ENCODE measurements at places on chromosomes 3 and 15.

DNA sequence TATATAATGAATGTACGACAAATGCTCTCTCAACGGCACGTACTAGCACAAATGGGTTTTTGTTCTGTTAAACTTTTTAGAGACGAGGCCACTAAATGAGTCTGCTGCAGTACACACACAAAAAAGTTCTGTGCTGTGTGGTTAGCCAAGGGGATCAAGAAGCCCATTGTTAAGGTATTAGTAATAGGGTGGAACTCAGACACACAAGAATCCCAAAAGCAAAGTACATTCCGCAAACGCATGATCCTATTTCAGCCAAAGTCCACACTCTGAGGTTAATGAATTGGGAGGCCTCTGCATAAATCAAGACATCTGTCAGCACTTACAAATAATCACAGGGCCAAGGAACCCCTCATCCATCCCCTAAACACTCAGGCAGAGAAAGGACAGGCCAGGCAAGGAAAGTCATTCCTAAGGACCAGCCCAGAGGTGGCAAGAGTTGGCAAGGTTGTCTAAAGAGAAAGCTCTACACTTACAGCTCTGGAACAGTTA lies 12.1 kb downstream of the OSBPL10 start:
- no peak for DNase-seq

GRCh38 chr3:27200721-27201489 lies 168.3 kb downstream of the NEK10 start:
- no peak for DNase-seq

DNA sequence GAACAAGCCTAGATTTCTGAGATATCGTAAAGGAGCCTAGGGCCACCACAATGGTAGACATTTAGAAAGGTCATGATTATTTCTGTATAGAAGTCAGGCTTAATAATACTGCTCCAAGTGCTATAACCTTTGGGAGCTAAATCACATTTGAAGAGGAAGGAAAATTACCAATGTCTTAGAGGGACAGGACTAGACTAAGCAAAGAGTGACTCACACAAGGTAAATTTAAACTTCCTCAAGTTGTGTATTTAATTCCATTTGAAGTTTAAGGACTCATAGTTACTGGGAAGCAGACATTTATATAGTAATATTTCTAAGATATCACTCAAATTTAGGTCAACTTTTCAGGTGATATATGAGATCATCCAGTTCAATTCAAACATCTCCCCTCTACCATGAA lies 227.6 kb upstream of the MME start:
- no peak for DNase-seq

DNA sequence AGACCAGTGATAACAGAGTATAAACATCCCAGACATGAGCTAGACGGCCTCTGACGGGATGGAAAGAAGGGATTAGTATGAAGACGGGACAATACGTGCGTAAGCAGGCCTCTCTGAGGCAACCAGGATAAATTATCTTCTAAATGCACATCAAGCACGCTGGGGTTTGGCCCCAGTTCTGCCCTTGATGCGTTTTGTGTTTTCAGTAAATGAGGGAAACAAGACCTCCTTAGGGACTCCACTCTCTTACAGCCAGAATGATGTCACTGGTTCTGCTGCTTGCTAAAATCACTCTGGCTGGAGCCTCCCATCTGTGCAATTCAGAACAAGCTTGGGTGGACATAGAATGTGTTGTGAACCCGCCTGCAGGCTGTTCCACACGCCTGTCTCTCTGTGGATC lies 156.0 kb upstream of the MCTP2 start:
- DNase-seq = no peak

DNA sequence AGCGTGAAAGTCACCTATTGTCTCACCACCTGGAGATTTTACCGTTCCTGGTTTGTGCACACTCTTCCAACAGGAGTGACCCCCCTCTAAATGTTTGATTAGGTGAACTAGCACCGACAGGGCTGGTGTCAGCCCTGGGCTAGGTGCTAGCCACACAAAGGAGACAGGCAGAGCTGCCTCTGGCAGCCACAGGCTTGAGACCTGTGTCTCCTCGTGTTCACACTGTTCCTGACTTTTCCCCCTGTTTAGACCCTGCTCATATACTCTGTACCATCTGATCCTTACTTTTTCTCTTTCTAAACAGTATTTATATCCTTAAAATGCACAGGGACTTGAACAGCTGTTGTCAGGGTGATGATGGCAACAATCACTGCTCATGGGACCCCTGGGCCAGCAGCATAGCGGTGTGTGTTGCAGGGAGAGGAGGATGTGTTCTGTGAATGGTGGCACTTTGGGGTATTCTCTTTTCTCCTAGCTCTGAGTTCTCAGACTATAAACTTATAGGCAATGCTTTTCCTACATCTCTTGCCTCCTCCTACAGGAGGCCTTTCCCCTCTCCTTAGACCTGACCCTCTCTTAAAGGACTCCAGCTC lies 5.5 kb downstream of the CD80 start:
- no peak for DNase-seq

GRCh38 chr3:130565224-130565623 lies 48.2 kb downstream of the COL6A6 start:
- no peak for DNase-seq

GRCh38 chr3:31903686-31904431 lies 77.2 kb downstream of the OSBPL10 start:
- DNase-seq = no peak

DNA sequence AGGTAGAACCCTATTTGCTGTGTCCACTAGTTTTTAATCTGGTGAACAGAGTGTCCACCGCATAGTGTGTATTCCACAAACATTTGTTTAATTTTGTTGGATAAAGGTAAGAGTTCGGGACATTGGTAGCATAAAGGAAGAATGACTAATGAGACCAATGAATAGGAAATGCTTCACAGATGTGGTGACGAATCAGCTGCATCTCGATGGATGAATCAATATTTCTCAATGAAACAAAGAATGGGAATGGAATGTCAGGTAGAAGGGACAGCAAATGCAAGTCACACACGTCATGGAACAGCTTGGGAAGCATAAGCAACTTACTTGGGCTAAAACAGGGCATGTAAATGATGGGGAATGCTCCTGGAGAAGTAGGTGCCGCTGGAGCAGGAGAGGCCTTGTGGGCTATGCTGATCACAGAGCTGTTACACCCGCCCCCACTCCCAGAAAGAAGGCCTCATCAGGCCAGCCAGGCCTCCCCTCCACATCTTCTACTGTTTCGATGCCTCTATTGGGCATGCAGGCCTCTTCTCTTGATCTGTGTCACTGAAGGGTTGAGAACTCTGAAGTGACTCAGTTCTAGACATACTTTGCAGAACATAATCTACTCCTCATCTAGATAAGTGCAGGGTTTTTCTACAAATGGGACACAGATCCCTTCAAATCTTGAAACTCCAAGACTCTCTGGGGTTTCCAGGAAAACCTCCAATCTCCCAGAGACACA lies 120.0 kb upstream of the GADL1 start:
- no peak for DNase-seq

- DNase-seq = peak; percentile 32
These were observed 1.9 kb upstream of the VWA5B2 start for GRCh38 chr3:184227481-184227935.

DNA sequence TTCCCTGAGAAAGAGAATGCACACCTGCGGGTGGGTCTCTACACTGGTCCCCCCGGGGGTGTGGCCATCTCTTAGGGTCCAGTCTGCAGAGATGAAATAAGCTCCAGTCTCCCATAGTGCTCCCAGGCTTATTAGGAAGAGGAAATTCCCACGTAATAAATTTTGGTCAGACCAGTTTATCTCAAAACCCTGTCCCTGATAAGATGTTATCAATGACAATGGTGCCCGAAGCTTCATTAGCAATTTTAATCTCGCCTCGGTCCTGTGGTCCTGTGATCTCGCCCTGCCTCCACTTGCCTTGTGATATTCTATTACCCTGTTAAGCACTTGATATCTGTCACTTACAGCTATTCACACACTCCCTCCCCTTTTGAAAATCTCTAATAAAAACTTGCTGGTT lies 46.8 kb downstream of the OR5H15 start:
- DNase-seq = no peak

DNA sequence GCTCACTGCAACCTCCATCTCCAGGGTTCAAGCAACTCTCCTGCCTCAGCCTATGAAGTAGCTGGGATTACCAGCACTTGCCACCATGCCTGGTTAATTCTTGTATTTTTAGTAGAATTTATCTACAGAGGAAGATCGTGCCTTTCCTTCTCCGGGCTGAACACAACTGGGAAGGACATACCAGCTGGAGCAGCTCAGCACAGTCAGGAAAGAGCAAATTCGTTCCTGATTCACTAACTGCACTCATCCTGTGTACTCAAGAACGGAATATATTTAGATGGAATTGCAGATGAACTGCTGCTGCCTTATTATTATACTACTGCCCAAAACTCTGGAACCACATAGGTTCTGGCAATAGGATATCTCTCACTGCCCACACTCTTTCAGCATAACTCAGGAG lies 27.1 kb upstream of the P4HTM start:
- no peak for DNase-seq

DNA sequence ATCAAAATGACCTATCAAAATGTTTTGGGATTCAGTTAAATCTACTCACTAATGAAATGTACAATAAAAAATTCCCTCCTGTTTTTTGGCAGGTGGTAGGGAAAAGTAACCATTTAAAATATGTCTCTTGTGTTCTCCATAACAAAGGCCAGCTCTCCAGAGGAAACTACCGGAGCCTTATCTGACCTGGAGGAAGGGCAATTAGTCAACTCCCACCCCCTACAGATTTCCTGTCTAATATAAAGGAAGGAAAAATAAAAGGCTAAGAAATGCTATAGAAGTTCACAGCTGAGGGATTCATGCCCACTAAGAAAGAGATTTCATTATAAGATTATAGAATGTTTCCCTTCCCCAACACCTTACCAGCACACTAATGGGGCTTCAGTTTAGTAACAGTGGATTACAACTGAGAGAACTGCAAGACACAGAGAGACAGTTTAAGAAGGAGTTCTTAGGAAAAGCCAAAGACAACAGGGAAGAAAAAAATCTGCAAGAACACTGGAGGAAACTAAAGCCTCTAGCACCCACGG lies 376.5 kb upstream of the KCNMB2 start:
- DNase-seq = no peak

DNA sequence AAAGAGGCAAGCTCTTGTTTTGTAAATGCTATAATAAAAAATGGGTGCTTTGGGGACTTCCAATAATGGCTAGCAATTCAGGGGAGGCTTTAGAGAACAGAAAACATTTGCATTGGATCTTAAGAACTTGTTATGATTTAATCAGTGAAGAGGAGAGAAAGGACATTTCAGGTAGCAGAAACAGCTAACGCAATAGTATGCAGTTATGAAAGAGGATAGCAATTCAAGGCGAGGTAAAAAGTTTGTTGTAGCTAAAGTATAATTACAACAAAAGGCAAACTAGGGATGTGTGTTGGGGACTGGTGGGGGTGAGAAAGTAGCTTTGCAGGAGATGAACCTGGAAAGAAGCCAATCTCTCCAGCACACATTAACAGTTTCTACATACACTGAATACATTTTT lies 558.7 kb upstream of the SEMA6D start:
- DNase-seq = no peak

GRCh38 chr15:60480888-60481287 lies 1.9 kb upstream of the ICE2 start:
- DNase-seq = no peak

GRCh38 chr15:97960364-97961066 lies at the start of gene ARRDC4:
TSS of gene ARRDC4 (plus strand) at chr15:97960703. CDS start at chr15:97960862, 159 bp downstream.
- DNase-seq = peak; percentile 97

GRCh38 chr3:4754180-4755086 lies 224.8 kb upstream of the BHLHE40 start:
- no peak for DNase-seq

DNA sequence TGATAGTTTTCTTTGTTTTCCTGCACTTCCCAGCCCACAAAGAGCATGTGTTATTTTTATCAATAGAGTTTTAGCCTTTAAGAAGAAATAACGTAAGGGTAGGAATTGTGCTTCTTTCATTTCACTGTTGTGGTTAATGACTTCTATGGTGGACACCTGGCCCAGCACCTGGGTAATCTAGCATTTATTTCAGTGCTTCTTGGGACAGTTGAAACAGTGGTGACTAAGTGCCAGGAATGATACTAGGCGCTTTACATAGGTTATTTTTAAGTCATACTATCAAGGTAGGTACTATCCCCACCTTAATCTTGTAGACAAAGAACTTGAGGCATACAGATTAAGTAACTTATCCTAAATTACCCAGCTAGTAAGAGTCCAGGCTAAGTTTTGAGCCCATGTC lies 243.8 kb downstream of the SOX2 start:
- no peak for DNase-seq

DNA sequence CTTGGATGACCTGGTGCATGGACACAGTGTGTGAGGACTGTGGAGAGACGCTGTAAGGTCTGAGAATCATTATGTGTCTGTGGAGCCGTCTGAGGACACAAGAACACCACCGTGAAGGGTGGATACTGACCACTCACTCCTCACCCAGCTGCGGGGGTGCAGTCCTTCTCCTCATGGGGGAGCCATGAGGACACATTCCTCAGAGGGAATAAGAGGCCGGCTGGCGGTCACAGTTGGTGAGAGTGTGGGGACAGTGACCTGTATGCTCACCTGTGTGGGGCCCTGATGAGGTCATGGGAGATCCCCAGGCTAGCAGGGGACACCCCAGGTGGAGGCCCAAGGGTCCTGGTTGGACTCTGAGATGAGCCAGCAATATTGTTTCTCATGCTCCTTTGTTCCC lies 2.5 kb upstream of the TRPM1 start:
- no peak for DNase-seq

DNA sequence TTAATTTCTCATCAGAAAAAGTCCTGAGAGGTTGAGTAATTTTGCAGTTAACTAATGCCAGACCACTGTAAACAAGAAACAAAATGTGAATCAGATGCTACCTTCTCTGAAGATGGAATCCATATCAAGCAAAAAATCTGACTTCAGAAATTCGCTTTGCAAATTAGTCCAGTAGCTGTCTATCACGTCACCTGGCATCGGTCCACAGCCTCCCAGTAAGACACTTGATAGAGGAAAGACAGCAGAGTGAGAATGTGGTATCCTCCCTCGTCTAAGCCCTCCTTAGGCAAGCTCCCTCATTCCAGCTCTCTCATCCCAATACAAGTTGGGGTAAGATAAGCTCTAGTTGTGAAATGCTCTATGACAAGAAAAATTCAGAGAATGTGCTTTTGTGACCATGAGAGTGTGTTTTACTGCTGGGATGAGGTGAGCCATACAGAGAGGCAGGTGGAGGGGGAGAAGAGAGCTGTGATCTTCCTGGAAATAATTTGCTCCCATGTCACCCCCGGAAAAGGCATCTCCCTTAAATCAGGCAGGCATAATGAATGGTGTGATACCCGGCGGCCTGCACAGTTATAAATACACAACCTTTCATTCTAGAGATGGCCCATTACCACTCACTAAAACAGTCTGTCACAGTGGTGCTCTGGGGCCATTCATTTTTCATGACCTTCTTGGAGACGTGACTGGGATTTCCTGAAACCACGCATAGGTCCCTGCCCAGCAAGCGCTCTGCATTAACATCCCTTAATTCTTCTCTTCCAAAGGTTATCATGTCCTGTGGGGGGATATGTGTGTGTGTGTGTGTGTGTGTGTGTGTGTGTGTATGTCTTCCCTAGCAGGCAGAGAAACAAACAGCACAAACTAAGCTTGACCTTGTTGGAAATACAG lies 602.0 kb upstream of the KCNMB2 start:
- DNase-seq = no peak
